ENCODE measurements at places on chromosomes 2 and 18.
A peak's percentile ranks its signal among the peaks of the same experiment; 100 is the strongest.

GRCh38 chr2:60119778-60120177 is 433.7 kb downstream of the BCL11A start:
- no peak for DNase-seq

- no peak for DNase-seq
Observed at GRCh38 chr2:203025592-203025991, 10.9 kb downstream of the NBEAL1 start.

DNA sequence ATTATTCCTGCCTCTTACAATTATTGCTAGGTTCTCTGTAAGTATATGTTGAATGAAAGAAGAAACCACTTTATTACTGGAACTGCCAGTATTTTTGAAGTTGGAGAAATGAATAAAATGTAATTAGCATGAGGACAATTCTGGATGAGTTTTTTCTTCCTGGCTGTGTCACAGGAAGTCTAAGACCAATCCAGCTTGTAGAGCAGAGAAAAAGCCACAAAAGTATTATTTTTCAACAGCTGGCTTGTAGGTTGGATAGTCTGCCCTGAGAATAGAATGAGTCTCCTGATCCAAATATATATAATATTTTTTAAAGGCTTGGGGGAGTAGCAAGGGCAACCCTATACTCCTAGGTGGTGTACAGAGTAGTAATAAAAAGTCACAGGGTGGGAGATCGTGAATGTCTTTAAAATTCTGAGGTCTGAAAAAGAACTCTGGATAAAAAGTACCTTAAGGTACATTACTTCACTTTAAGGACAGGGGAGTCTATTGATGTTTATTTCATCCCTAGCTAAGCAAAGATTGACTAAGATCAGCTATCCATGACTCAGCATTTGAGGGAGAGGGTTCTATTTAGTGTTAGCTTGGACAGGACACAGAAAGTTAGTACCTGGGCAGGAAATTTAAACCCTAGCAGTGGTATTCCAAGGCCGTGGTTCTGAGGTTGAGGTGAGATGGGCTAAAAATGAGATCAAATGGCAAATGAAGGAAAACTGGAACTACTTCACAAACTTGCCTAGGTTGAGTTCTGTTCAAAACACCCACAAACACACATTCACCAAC is 31.7 kb downstream of the SLC40A1 start:
- DNase-seq: no peak

DNA sequence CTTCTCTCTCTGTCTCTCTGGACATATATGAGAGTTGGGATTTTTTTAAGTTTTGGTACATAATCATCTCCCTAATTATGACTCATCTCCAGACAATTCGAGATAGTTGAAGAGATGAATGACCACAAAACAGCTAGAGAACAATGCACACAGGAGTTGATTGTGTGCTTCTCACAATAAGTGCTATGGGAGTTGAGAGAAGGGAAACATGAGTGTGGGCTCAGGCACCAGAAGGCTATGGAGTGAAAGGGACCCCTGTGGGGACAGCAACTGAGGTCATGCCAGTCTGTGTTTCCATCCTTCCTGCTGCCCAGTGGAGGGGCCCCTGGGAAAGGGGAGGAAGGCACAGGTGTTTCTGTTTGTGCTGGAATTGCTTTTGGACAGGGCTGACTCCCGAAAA is 6.5 kb upstream of the YWHAQ start:
- no peak for DNase-seq

- no peak for DNase-seq
Observed at GRCh38 chr2:104929663-104930062, 75.7 kb downstream of the POU3F3 start.

DNA sequence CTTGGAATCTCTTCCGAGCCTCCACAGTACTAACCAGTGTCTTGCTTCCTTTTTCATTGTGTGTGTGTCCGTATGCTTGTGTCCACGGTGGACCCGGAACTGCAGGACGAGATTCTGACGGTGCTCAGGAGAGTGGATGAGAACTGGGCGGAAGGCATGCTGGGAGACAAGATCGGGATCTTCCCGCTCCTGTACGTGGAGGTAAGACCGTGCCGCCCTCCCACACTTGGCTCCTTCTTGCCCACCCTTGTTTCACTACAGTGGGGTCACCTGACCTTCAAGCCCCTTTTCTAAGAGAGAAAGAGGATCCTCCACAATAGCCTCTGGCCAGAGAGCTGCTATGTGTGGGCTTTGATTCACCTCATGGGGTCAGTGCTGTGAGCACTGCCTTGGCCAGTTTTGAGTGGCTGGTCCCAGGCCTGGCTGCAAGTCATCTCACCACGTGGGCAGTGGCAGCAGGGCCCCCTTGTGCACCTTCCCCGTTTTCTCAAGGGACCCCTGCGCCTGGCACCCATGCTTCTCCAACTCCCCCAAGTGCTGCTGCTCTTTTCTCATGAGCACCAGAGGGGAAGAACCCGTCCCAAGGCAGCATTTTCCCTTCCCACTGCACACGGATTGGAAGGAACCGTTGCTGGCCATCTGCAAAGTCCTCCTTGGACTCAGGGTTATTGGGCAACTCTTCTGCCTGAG is 242.1 kb downstream of the SEPTIN10 start:
- no peak for DNase-seq

DNA sequence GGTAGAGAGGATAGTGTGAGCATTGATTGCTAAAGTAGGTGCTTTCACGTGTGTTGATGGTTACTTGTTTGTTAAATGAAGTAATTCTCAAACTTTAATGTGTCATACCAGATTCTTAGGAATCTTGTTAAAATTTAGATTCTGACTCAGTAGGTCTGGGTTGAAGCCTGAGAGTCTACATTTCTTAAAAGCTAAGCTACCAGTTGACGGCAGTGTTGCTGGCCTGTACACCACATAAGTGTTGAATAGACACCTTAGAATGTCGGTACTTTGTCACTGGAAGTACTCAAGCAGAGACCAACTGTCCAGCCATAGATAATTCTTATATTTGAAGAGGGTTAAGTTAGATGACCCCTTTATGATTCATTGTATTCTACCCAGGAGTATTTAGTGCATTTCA is 79.8 kb downstream of the ACVR2A start:
- no peak for DNase-seq

GRCh38 chr2:7169593-7169992 is 252.4 kb downstream of the RNF144A start:
- no peak for DNase-seq

DNA sequence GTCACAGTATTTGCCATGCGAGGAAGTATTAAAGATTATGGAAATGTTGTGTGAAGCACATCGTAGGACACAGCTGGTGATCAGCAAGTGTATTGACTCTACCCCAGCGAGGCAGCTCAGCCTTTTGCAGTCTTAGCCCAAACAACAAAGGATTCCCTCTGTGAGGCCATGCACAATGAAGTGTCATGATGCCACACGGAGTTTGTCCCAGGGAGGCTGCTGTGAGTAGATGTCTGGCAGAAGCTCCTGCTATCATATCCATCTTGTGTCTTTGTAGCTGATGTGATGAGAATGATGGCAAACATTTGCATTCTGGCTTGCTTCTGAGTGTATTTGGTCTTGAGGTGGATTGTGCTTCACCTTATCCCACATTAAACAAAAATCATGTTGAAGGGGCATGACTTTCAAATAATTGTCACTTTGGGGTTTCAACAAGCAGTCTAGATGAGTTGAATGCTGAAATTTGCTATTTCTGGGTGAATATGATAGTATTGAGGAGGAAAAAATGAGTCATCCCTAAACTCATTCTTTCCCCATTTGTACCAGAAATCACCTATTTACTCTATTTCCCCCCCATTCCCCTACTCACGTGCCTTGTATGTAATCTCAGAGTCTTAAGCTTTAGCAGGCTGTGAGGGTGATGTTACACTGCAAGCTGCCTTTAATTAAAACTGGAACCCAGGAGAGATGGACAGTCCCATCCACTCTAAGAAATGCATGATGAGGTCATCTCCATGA is 273.5 kb downstream of the RNF144A start:
- DNase-seq: no peak

DNA sequence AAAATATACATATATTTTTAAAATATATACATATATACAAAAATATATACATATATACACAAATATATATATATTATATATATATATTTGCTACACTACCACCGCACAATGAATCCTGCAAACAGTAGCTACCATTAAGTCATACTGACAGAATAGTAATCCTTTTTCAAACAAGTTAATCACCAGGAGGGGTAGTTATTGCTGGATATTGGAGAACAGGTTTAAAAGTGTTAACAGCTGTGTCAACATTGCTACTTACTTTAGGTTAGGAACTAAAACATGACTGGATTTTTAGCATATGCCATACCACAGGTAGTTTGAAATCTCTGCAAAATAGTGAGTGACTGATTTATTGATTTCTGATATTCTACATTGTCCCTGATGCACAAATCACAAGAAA is 529.1 kb upstream of the CDH7 start:
- no peak for DNase-seq

GRCh38 chr2:173290046-173290445 is 64.6 kb upstream of the CDCA7 start:
- no peak for DNase-seq

- DNase-seq: no peak
Observed at GRCh38 chr2:88582030-88582429, 45.2 kb downstream of the EIF2AK3 start.

DNA sequence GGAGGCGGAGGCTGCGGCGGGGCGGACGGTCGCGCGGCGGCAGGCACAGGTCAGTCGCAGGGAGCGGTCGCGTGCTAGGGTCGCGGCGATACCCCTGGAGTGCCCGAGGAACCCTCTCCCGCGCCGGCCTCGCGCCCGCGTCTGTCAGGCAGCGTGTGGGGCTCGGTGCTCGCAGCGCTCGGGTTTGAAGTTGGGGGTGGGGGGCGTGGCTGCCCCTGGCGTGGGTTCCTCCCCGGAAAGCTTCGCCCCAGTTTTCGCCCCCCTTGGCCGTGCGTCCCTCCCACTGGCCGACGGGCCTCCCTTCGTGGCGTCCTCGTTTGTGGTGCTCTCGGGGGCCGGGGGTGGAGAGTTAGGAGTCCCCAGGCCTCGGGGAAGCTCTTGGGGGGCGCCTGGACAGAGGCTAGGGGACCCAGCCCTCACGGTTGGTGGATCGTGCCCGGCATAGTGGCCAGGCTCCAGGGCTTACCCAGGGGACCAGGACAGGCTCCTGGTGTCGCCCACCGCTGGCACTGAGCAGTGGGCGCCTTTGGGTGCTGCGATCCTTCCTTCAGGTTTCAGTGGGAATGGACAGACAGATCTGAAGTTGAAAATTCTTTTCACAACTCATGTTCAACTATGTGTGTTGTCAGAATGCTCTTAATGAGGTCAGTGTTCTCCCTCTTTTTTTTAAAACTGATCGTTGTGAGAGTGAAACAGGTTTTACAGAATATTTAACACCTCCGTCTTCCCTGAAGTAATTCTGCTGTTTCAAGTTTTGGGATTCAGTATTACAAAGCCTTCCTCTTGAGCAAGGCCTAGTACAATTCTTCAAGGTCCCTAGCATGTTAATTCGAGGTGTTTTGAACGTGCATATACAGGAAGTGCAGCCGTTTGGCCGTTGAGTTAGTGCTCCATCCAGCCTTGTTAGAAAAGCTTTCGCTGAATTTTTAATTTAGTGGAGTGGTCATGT is 604 bp downstream of the RALBP1 start:
- DNase-seq: peak; percentile 51

GRCh38 chr18:274313-274712 is 6.5 kb upstream of the THOC1 start:
- DNase-seq: no peak

DNA sequence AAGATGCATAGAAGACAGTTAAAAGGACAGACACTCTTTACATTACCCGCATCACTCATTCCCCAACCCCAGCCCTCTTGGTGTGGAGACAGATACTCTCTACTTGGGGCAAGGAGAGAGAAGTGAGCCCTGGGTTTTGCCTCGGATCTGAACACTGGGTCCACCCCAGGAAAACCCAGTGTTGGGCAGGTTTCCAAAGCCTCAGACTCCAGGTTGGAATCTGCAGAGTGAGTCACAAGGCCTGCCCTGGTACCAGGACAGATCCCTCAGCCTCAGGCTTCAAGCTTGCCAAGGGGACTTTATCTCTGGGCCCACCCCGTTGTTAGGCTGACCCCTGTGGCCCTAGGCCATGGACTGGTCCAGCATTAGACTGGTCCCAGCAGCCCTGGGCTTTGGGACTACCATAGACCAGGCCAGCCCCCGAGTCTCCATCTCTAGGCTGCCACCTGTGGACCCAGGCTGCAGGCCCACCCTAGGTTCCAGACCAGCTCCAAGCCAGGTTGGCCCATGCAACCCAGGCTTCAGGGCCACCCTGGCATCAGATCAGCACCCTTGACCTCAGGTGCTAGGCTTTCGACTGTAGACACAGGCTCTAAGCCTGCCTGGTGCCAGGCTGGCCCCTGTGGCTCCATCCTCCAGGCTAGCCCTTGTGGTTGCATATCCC is 112.8 kb downstream of the GULP1 start:
- DNase-seq: peak; percentile 22

DNA sequence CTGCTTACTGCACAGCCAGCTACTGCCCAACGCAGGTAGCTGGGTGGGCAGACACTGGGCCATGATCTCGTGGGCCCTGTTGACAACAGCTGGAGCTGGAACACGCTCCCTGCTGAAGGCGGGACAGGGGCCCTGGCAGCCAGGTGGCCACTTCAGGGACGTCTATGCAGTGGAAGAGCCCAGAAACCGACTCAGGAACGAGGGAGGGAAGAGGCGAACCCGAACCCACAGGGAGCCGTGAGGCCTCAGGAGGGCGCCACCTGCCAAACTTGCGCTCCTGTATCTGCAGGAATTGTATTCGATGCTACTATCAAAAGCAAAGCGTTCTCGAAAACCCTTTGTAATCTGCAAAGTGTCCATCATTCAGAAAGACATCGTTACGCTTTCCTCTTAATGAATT is 198.4 kb downstream of the EIPR1 start:
- DNase-seq: no peak

DNA sequence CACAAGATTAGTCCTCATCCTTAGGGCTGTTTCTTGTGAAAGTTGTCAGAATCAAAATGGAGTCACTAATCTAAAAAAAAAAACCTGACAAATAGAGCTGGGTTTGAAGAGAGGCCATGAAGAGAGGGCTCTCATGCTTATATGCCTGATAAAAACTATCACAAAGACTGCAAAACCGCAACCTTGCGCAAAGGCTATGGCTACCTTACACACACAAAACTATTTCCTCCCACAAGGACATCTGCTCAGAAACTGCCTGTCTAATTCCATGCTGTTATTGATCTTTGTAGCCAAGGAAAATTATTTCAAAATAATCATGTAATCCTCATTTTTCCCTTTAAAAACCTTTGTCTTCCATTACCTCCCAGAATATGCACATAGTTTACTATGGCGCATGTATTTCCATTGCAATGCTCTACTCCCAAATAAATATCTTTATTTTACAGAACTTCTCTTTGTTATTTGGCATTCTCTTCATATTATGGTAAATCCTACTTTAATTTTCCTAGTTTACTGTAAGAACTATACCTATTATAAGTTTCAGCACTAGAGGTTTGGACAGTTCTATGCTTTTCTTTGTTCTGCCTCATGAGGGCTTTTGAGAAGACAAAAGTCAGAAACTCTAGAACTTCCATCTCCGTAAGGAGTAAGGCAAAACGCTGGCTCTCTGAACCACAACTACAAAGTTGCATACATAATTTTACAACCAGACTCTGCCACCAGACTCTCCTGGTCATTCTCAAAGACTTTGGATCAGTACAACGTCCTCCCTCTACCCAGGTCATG is 9.6 kb upstream of the DPYSL5 start:
- no peak for DNase-seq

Measured in AG08396 (cell line).